Activated CD4-positive, alpha-beta T cell treated with anti-CD3 and anti-CD28 coated beads for 36 hours (primary cell): ENCODE measurements at places on chromosomes 2 and 18.
A peak's percentile ranks its signal among the peaks of the same experiment; 100 is the strongest.

- DNase-seq: no peak
Observed at GRCh38 chr2:127196549-127196948, 23.6 kb downstream of the CYP27C1 start.

GRCh38 chr2:164314148-164314547, 307.1 kb downstream of the GRB14 start:
- DNase-seq: no peak

DNA sequence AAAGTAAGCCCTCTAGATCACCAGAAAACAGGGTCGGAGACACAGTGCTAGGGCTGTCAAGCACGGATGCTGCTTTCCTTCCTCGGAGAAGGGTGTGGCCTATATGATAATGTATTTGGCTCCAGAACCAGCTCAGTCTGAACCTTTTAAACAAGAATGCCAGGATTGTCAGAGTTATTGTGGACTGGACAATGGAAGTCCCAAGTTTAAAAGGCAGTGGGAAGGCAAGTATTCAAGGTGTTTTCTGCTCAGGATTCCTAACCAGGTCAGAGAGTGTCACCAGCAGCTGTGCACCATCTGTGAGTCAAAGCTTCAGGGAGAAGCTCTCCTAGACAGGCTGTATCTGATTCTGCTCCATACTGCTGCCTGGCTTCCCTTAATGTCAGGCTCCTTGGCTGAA, 94.8 kb downstream of the SPOPL start:
- no peak for DNase-seq

- no peak for DNase-seq
Observed at GRCh38 chr2:70897203-70897976, 38.3 kb upstream of the ATP6V1B1 start.

DNA sequence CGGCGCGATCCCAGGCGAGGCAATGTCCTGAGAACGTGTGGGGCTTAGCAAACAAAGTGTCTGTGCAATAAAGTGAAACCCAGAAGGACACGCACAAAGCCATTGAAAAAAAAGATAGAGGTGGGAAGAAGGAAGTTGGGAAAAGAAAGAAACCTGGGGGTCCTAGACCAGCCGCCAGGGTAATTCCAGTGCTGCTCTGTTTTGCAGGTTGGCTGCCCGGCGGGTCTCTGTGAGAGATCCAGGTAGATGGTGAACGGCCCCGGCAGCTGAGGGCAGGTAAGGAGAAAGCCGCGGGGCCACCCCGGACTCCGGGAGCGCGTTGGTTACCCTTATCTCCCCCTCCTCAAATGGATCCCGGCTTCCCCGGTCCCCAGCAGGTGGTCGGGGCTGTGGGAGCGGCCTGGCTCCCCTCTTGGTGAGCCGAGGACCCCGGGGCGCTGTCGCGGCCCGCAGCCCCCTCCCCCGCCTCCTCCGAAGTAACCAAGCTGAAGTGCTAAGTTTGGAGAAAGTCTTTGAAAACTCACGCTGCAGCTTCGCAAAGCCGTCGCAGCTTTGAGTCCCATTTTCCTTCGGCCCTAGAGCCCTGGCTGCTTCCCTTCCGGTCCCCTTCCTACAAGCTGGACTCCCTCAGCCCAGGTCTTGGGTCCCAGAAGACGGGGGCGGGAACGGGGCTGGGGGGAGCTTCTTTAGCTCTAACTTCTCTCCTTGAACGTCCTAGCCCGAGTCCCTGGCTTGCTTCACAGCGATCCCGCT, 588 bp downstream of the OTX1 start:
- DNase-seq: peak; percentile 30

DNA sequence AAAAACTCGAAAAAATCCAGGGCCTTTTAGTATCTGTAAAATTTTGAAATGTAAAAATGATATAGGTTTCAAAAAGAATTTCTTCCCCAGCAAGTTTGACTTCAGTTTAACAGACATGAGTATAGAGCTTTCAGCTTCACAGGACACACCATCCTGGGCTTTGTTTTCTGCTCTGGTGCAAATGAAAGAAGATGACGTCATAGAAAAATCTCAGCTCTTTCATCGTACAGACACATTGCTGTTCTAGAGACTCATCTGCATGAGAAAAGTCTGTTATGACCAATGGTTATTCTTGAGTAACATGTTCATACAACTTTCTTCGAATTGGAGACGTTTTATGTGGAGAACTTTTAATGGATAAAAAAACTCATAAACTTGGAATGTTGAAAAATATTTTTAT, 111.7 kb upstream of the DYNAP start:
- DNase-seq: no peak

GRCh38 chr2:18518116-18519111, 42.0 kb downstream of the RDH14 start:
- no peak for DNase-seq
